ENCODE measurements at places on chromosomes 5 and 9.

DNA sequence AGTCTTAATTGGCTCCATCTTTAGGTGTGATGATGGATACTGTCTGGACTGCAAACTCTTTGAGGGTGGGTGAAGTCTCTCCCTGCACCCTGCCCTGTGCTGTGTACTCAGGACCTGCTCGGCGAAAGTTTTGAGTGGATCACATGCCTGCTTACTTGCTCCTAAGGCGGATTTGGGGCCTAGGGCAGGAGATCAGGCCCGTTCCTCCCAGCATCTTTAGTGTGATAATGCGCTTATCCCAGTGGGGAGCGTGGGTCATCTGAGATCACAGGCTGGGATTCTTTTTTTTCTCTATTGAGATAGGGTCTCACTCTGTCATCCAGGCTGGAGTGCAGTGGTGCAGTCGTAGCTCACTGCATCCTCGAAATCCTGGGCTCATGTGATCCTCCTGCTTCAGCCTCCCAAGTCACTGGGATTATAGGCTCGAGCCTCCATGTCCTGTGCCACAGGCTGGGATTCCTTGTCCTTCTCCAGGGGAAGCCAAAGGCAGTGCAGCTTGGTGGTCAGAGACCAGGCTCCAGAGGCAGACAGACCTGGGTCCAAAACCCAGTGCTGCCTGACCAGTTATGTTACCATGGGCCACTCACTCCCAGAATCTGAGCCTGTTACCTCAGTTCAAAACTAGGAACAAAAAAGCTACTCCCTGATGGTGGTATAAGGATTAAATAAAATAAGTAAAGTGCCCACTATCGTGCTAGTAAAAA, 59.7 kb downstream of the ZNF618 start:
- DNase-seq = no peak

DNA sequence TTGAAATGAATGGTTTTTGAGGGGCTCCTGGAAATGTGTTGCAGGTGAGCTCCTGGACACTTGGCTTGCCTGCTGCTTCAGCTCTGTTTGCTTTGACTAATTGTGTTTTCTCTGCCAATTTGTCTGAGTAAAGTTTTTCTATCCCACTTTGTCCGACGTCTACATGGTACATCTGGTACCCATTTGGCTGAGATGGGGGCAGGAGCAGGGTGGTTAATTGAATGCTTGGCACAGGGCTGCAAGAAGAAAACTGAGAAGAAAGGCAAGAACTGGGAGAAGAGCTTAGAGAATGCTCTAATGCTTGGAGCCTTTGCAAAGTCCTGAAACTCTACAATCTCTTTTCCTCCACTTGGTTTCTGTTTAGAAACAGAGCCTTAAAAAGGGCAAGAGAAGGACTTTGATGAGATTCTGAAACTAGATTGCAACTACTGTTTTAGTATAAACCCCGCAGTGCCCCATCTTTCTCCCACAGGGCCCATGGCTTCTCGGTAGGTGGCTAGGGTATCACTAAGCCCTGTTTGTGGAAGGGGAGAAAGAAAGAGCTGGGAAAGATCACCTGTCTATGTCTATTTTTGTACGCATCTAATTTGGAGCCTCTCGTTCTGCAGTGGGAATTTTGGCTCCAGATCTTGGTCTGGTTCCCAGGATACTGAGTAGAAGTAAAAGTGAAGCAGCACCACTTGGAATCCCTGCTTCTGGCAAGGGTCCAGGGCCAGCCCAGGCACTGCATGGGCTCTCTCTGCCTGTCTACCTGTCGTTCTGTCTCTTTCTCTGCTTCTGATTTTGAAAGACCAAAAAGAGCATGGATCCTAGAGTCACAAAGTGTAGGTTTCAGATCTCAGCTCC, 214.4 kb downstream of the SEMA6A start:
- DNase-seq = no peak

DNA sequence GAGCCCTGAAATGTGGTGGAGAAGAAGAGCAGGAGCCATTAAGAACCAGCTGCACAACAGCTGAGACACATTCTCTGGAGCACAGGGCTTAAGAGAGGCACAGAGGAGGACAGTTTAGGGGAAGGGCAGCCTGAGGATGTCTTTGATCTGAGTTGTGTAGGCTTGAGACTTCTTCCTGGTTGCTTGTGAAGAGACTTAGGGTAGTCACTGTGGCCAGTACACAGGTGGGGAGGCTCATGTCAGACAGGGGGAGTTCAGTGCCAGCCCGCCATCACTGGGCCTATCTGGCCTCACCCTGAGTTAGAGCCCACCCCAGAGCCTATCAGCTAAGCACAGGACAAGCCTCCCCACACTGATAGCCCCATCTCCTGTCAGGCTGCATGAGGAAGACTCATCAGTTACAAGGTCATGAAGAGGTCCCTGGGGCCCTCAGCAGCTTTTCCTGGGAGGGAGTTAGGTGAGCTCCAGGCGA, 19.8 kb downstream of the SLC22A4 start:
- DNase-seq = no peak

- no peak for DNase-seq
Measured at GRCh38 chr5:109563189-109563588, 126.5 kb upstream of the MAN2A1 start.

GRCh38 chr5:158154226-158155005, 295.5 kb upstream of the CLINT1 start:
- peak; percentile 88 for DNase-seq

- no peak for DNase-seq
Measured at GRCh38 chr9:14165376-14166035, 148.4 kb downstream of the NFIB start.

- DNase-seq = peak; percentile 6
Measured at GRCh38 chr5:94086194-94086593, 344.8 kb upstream of the POU5F2 start.

DNA sequence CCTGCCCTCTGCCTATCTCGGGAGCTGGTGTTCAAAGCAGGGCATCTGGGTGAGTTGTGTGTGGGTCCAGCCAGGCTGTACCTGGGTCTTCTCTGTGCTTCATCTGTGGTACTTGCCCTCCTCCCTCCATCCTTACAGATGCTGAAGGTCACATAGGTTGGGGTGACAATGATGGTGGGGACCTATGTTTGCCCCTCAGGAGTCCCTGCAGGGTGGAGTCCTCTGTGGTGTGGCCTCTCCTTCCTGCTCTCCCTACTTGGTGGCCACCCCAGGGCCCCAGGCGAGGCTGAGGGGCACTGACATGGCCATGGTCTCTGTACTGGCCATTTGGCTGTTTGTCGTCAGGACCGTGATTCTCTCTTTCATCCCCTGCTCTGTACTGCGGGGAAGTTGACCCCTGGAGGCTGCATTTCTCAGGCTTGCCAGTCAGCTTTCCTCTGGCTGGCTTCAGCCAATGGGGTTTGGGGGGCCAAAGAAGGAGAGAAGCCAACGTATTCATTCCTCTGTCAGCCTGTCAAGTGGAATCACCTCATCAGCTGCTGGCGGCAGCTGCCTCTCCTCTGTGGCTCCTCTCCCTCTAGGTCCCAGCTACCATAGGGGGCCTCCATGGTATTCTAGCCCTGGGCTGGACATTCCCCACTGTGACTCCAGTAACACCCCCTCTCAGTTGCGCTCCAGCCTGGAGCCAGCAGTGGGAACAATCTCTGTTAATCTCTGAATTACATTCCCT, 4.6 kb downstream of the DCANP1 start:
- no peak for DNase-seq

GRCh38 chr9:5688109-5688508, 59.2 kb downstream of the RIC1 start:
- DNase-seq = no peak

- DNase-seq = no peak
Measured at GRCh38 chr9:134764473-134765269, 115.9 kb upstream of the FCN2 start.

GRCh38 chr5:60209146-60209840, 315.8 kb upstream of the PDE4D start:
- DNase-seq = no peak

DNA sequence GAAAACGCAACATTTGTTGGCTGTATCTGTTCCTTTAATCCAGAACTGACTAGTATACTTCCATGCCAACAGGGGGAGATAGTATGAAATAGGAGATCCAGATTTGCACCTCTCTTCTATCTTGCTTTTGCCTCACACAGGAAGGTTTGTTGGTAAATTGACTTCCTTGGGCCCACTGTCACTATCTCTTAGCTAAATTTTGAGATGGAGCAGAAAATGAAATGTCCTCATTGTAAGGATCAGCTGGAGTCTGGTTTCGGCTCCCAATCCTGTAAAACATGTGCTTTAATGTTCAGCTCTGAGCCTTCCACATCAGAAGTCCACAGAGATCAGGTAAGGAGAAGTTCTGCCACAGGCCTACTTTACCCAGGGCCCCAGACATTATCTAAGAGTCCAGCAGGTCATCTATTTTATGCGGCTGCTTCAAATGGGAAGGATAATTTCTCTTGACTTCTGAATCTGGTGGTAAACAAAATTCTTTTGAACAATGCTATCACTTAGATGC, 176.8 kb downstream of the FER start:
- peak; percentile 15 for DNase-seq

DNA sequence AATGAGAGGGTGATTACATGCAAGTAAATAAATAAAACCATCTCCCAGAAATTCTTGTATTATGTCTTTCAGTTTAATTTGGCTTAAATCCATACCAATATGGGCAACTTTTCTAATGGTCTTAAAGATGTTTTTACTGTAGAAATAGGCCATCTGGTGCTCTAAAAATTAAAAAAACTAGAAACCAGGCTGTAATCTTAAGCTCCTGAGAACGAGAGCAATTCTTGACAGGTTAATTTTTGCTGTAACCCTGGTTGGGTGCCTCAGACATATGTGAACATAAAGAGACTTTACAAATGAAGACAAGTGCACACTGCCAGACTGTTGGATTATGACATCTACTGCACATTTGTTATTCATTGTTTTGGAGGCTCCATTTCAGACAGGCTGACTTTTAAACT, 246.8 kb upstream of the DAB2 start:
- DNase-seq = no peak

DNA sequence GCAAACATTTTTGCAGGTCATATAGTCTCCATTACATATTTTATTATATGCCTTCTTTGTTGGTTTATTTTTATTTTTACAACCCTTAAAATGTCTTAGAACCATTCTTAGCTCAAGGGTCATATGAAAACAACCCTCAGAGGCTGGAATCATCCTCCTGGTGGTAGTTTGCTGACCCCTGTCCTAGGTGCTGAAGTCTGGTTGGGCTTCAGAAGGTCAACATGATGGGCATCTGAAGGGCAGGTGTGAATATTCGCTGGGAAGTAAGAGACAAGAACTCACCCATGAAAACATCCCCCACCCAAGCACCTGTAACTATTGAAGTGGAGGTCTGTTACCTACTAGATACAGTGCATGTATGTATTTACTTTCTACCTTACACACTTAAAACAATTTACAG, 75.4 kb downstream of the OSMR start:
- no peak for DNase-seq

DNA sequence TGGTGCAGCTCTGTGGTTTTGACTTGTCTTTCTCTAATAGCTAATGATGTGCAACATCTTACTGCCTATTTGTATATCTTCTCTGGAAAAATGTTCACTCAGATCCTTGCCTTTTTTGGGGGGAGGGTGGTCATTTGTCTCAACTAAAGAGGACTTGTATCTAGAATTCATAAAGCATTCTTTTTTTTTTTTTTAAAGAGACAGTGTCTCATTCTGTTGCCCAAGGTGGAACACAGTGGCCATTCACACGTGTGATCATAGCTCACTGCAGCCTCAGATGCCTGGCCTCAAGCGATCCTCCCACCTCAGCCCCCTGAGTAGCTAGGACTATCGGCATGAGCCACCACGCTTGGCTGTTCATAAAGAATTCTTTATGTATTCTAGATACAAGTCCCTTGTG, 33.2 kb downstream of the HABP4 start:
- DNase-seq = no peak

All from HCEC 1CT (cell line).